ENCODE measurements at places on chromosomes 1 and 21.

- no peak for DNase-seq
Observed at GRCh38 chr1:219806642-219807041, 121.7 kb downstream of the SLC30A10 start.

GRCh38 chr1:3639397-3639911 is 10.4 kb downstream of the WRAP73 start:
- no peak for DNase-seq

GRCh38 chr1:230348386-230349019 is 77.6 kb downstream of the PGBD5 start:
- no peak for DNase-seq

- peak; percentile 40 for DNase-seq
Observed at GRCh38 chr1:232805269-232806185, at the start of gene MAP10. Gene MAP10 (plus strand): TSS chr1:232805416. CDS start chr1:232805450, 34 bp downstream.

- DNase-seq: no peak
Observed at GRCh38 chr1:6359216-6360116, 34.1 kb downstream of the ACOT7 start.

- no peak for DNase-seq
Observed at GRCh38 chr1:198167436-198167934, 10.7 kb downstream of the NEK7 start.

- DNase-seq: no peak
Observed at GRCh38 chr1:116382857-116383483, 9.9 kb downstream of the ATP1A1 start.

- no peak for DNase-seq
Observed at GRCh38 chr21:36203603-36203889, 46.9 kb downstream of the DOP1B start.

GRCh38 chr21:42311816-42312625 is 3.2 kb downstream of the TFF3 start:
- no peak for DNase-seq

- DNase-seq: no peak
Observed at GRCh38 chr1:206109718-206110117, 7.5 kb downstream of the AVPR1B start.

GRCh38 chr1:20666146-20666545 is 5.0 kb upstream of the DDOST start:
- DNase-seq: no peak

- no peak for DNase-seq
Observed at GRCh38 chr1:53979712-53980450, 33.7 kb downstream of the LRRC42 start.

- no peak for DNase-seq
Observed at GRCh38 chr1:25631750-25632485, 15.3 kb downstream of the MAN1C1 start.

- no peak for DNase-seq
Observed at GRCh38 chr1:153232553-153232952, 15.2 kb downstream of the PRR9 start.

DNA sequence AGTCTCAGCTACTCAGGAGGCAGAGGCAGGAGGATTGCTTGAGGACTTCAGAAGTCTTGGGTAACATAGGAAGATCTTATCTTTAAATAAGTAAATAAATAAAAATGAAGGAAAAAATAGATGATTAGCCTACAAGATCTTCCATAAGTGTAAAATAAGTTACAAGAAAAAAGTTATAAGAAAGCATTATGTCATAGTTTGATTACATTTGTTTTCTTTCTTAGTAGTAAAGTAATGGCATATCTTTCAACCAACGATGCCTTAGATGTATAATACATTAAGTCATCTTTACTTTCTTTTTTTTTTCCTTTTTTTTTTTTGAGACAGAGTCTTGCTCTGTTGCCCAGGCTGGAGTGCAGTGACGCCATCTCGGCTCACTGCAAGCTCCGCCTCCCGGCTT is 46.5 kb downstream of the SNRPE start:
- DNase-seq: no peak

DNA sequence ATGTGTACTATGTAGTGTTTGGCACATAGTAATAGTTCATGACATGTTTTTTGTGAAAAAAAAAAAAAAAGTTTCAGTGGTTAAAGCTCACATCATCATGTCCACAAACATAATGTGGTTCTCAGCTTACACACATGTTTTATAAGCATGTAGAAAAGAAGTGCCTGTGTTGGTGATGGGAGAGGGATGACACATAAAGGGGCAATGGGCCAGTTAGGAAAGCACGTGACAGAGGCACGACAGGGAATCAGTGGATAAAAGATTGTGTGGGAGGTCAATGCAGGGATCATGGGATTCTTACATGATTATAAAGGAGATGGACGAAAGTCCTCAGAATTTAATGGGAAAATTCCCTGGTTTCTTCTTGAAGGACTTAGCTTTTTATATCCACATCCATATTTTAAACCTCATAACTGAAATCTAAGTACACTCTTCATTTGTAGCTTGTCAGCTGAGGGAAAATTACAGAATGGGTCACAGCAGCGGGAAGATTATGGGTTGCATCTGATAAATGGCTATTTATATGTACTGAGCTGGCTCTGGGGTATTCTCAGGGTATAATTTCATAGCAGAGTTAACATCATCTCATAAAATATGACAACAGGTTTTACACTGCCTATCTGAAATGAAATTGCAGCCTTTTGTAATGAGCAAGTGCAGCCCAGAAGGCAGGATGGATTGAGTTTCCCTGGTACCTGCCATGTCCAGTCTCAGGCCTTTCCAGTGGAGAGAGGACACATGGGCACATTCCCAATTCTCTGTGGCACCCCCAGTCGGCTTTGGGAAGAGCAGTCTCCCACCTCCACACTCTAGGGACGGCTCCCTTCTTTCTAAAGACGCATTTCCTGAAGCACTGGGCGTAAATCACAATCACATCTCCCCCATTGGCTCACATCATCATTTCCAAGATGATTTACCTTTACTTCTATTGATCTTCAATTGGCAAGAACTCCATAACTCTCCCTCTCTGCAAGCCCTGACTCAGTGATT is 42.3 kb upstream of the NHLH2 start:
- DNase-seq: no peak

DNA sequence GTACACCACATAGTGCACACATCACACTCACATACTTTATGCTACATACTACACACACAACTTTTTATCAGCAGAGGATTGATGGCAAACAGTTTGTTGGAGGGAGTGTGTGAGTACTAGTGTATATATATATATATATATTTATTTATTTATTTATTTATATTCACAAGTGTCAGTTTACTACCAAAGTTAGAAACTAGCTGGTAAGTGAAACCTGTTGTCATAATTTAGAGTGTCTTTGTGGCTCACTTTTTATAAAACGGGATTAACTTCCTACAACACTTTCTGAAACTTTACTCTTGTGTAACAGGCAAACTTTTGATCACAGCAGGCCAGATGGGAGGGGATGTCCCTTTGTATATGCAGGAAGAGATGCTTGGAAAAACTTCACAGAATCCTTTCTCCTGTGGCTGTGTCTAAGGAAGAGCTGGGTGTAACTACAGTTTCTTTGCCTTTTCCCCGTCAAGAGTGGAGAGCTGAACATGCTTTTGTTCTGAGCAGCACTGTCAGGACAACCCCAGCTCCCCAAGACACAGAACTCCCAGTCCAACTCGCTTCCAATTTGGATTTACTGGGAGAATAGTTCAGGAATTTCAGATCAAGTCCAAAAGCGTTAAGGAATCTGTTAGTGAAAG is 1.9 kb upstream of the SAMD13 start:
- no peak for DNase-seq

- no peak for DNase-seq
Observed at GRCh38 chr1:34715139-34715538, 39.7 kb upstream of the GJB5 start.

DNA sequence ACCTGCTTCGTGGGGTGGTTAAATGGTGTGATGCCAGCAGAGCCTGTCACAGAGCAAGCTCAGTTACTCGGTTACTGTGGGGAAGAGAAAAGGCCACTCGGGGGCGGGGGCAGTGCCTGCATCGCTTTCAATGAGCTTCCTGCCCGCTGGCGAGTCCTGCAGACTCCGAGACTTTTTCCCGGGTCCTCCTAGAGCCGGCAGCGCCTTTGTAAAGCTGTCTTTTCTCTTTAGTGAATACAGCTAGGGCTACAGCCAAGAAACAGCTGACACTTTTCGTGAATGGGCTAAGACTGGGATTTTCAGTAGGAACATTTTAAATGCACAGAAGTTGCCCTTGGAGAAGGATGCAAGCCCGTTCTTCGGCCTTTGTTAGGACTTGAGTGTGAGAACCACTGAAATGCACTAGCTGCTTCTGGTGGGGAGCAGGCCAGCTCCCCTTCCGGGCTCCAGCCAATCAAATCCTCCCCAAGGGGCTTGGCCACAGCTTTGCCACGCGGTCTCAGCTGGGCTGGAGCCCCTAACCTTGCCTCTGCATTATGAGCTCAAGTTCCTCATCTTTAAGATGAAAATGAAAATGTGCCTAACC is 23.4 kb upstream of the EFHD2 start:
- no peak for DNase-seq

Data from NCI-H526 treated with DMSO at 0.1 percent for 48 hours (cell line).